ENCODE measurements at places on chromosomes 16 and 17.
A peak's percentile ranks its signal among the peaks of the same experiment; 100 is the strongest.

DNA sequence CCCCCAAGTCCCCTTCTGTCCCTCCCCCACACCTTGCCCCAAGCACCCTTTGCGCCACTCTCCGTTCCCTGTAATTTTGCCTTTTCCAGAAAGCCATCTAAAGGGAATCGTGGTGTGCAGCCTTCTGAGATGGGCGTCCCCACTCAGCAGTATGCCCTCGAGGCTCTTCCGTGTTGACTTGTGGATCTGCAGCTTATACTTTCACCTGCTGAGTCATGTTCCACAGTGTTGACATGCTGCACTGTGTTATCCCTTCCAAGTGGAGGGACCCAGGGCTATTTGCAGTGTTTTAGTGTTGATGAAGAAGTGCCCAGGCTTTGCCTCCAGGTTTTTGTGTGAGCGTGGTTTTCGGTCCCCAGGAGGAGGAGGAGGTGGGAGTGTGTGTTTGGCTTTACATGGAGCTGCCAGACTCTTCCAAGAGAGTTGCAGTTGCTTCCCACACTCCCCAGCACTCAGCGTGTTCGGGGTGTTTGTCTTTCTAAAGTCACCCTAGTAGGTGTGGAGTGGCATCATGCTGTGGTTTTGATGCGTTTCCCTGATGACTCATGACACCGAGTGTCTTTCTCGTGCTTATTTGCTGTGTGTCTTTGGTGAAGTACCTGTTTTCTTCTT lies 32.1 kb upstream of the JPT2 start:
- no peak for DNase-seq

- DNase-seq = no peak
Observed at GRCh38 chr17:81179220-81179619, 13.2 kb upstream of the AATK start.

GRCh38 chr17:78819806-78820792 lies 20.5 kb downstream of the USP36 start:
- no peak for DNase-seq

DNA sequence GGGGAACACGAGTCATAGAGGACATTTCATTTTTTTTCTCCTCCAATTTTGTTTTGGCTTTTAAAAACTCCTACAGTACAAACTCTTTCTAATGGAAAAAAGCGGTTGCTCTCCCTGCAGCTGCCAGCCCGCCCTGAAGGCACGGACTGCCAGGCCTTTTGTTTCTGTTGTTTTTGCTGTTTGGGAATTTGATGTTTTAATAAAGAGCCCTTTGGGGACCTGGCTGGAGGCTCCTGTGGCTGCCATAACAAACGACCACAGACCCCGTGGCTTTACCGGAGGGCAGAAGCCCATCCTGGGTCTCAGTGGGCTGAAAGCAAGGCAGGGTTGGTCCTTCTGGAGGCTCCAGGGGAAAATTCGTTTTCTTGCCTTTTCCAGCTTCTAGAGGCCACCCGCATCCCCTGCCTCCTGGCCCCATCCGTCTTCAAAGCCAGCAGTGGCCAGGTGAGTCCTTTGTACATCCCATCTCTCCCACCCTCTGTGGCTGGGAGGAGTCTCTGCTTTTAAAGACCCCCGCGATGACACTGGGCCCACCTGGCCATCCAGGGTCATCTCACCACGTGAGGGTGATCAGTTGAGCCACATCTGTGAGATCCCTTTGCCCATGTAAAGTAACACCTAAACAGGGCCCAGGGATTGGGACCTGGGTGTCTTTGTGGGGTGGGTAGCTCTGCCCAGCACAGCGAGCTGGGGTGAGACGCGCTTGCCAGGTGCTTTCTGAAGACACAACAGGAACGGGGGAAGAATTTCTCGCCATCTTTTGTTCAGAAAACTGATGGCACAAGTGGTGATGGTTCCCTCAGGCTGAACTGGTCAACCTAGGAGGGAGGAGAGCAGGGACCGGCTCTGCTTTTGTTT lies 113.9 kb downstream of the BANP start:
- no peak for DNase-seq

GRCh38 chr17:2312736-2313135 lies 9.0 kb downstream of the SRR start:
- DNase-seq = no peak

GRCh38 chr17:28916302-28916934 lies 13.5 kb upstream of the DHRS13 start:
- peak; percentile 45 for DNase-seq

DNA sequence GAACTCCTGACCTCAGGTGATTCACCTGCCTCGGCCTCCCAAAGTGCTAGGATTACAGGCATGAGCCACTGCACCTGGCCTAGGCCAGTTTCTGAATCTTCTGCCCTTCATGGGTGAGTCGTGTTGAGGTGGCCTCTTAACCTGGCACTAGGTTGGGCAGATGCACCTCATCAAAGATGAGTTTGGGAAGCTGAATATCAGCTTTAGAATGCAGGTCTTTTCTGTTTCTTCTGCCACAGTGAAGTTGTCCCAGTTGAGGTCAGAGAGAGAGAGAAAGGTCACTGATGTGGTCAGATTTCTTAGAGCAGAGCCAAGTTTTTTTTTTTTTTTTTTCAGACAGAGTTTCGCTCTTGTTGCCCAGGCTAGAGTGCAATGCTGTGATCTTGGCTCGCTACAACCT lies 111.3 kb upstream of the WSCD1 start:
- no peak for DNase-seq

DNA sequence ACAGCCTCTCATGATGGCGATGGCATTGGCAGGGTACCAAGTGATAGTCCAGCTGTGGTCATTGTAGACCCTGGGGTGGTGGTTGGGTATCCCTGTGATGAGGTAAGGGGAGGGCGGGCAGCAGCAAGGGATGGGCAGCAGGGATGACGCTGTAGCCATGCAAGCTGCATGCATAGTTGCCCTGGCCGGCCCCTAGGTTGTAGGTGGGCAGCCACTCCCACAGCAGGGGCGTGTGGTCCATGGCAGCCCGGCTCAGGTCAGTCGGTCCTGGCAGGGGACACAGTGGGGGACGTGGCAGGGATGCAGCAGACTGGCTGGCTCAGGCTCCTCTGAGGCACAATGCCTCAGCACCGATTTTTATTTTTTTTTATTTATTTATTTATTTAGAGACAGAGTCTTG lies 8.7 kb downstream of the DRC3 start:
- no peak for DNase-seq

DNA sequence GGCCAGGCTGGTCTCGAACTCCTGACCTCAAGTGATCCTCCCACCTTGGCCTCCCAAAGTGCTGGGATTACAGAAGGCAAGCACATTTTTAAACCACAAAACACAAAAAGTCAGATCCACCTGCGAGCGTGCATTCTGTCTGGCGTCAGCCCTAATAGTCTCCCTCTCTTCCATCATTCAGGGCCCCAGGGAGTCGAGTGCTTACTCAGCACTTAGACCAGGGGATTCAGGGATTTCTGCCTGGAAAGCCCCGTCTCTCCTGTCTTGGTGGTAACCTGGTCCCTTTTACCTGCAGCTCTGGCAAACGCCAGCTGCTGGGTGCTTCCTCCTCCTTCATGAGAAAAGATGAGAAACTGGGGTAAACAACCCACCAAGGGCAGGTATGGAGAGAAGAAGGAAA lies 443.1 kb downstream of the SOX9 start:
- no peak for DNase-seq

DNA sequence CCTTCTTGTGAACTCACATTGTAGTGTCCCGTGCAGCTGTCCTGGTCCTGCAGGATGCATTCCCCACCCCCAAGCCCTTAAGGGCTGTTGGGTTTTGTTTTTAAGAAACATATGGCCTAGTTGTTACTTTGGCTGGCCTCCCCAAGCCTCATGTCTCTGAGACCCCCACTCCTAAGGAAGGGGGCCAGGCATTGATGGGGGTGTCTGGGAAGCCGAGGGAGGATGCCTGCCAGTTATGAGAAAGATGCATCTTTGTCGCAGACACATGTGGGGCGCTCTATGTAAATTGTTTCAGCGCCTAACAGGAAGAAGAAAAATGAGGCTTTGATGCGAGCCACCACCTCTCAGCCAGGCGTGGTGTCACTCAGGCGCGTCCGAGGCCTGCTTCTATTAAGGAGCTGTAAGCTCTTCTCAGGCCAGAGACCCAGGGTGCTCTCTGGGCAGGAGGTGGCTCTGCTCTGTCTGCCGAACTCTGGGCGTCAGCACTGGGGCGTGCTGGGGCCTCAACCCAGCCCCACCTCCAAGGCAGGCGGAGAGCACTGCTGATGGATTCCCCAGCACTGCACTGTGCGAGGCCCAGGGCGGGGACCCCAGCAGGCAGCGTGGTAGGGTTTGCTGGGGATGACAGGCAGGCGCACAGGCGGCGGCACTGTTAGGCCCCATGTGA lies 70.6 kb downstream of the SREBF1 start:
- peak; percentile 82 for DNase-seq

GRCh38 chr17:49823614-49824013 lies 24.3 kb downstream of the TAC4 start:
- DNase-seq = no peak

DNA sequence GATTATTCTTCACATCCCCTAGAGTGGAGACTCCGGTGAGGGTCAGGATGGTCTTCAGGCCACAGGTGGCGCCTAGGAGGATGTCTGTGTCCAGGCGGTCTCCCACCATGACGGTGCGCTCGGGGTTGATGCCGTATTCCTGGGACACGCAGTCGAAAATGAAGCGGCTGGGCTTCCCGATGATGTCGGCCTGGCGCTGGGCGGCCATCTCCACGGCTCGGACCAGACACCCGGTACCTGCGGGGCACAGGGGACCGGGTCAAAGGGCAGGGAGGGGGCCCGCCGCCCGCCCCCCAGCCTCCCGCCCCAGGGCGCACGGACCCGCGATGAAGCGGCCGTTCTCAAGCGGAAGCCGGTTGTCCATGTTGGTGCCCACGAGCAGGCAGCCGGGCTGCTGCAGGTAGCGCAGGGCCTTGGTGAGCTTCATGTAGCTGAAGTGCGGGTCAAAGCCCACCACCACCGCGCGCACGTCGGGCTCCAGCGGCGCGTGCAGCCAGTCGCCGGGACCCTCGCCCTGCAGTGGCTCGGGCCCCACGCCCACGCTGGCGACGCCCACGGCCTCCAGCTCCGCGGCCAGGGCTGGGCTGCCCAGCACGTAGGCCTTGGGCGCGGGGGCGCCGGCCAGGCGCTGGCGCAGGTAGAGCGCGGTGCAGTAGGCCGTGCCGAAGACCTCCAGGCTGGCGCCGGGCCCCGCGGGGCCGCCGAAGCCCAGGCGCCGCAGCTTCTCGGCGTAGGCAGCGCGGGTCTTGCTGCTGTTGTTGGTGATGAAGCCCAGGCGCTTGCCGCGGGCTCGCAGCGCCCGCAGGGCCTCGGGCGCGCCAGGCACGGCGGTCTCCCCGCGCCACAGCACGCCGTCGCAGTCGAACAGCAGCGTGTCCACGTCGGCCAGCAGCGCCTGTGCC lies 572 bp downstream of the PGP start:
- DNase-seq = no peak

GRCh38 chr16:3127745-3128144 lies 7.1 kb upstream of the ZNF213 start:
- DNase-seq = no peak

DNA sequence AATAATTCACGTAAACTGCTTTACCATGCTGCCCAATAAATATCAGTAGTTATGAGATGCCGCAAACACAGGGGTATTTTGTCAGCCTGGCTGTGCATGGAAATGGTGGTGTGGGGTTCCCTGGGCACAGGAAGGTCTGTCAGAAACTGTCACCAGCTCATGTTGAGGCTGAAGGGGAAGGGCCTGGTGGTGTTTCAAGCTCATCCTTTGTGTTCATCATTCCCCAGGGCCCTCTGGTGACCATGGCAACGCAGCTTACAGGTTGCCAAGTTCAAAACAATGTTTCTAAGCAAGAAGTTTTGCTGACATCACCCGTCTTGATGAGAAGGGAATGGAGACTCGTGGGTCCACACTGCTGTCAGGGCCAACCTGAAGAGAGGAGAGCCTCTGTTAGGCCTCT lies 348.9 kb upstream of the C16orf82 start:
- DNase-seq = no peak

GRCh38 chr17:44137891-44138709 lies 3.6 kb upstream of the HROB start:
- no peak for DNase-seq

DNA sequence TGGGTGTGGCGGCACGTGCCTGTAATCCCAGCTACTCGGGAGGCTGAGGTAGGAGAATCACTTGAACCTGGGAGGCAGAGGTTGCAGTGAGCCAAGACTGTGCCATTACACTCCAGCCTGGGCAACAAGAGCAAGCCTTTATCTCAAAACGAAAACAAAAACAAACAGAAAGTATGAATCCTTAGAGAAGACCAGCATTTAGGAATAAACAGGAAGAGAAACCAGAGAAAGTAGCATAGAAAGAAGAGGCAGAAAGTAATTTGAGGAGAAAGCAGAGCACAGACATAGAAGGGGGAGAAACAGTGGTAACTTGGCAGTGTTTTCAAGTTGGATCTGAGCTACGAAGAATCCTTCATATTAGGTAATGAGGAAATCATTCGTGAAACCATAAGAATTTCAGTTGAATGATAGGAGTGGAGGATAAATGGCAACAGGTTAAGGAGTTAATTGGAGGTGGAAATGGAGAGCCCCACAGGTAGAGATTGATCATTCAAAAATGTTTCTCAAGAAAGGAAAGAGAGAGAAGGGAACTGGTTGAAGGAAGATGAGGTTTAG lies 9.7 kb upstream of the CCL2 start:
- DNase-seq = no peak

DNA sequence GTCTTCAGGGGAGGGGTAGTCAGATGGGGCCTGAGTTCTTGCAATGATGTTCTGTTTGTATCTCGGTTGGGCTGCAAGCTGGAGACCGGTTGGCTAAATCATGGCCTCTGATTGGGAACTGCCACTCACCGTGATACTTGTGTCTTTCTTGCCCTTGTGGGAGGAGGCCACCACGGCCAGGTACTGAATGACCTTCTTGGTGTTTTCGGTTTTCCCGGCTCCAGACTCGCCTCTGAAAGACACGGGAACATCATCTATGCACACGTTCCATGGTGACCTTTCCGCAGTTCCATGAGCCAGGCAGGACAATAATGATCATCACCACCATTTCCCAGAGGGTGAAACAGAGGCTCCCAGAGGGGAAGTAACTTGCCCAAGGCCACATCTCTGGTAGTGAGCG lies 70.3 kb downstream of the MYH11 start:
- no peak for DNase-seq

DNA sequence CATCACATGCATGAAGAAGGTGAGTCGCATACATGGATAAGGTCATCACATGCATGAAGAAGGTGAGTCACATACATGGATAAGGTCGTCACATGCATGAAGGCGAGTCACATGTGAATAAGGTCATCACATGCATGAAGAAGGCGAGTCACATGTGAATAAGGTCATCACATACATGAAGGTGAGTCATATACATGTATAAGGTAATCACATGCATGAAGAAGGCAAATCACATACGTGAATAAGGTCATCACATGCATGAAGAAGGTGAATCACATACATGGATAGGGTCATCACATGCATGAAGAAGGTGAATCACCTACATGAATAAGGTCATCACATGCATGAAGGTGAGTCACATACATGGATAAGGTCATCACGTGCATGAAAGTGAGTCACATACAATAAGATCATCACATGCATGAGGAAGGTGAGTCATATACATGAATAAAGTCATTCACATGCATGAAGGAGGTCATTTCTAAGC lies 105.1 kb upstream of the SDK2 start:
- no peak for DNase-seq

DNA sequence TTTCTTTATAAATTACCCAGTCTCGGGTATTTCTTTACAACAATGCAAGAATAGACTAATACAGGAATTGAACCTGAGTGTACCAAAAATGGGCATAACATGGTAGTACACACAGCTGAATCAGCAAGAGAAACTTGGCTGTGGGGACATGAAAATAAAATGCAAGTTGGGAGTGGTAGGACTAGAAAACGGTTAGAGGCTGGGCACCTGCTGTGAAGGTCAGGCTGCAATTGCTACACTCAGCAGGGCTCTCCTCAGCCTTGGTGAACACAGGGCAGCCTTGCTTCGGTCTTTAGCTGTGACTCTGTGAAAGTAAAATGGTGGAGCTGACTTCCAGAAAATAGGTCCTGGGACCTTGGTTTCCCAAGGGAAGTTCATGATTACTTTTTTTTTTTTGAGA lies 45.6 kb downstream of the CNGB1 start:
- DNase-seq = no peak

Data from GM20000 (cell line).